ENCODE measurements at places on chromosomes 11 and 22.

- DNase-seq = no peak
These were observed 11.9 kb downstream of the RBFOX2 start for GRCh38 chr22:36016684-36017083.

GRCh38 chr11:83613767-83614121 lies 327.6 kb upstream of the CCDC90B start:
- DNase-seq = no peak

- DNase-seq = no peak
These were observed 18.0 kb upstream of the CHST1 start for GRCh38 chr11:45683271-45684058.

DNA sequence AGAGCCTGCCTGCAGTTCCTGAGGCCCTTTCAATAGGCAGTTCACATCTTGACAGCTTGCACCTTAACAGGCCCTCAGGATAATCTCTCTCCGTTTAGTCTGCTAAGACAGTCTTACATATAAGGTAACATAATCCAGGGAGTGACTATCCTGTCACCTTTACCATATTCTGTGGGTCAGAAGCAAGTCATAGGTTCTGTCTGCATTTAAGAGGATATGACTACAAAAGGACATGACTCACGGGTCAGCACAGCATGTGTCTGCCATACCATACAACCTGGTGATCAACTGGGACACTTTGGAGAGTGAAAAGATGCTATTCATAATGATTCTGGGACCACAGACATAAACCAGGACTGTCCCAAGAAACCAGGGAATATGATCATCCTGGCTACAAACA lies 611.1 kb downstream of the SOX6 start:
- peak; percentile 47 for DNase-seq

DNA sequence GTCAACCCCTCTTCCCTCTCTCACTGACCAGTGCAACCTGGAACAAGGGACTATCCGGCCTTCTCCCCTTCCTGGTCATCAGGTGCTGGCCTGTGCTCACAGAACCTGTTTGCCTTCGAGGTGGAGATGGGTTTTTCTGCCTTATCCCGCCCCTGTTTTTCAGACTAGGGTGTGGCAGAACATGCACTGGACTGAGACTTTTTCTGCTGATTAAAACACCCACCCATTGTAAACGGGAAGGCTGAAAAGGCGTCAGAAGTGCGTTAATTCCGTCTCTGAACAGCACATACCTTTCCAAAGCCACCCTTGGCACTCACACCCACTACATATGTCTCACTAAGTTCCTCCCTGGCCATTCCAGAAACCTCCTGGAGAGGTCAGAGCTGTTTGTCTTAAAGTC lies 4.4 kb upstream of the B3GNT6 start:
- no peak for DNase-seq

DNA sequence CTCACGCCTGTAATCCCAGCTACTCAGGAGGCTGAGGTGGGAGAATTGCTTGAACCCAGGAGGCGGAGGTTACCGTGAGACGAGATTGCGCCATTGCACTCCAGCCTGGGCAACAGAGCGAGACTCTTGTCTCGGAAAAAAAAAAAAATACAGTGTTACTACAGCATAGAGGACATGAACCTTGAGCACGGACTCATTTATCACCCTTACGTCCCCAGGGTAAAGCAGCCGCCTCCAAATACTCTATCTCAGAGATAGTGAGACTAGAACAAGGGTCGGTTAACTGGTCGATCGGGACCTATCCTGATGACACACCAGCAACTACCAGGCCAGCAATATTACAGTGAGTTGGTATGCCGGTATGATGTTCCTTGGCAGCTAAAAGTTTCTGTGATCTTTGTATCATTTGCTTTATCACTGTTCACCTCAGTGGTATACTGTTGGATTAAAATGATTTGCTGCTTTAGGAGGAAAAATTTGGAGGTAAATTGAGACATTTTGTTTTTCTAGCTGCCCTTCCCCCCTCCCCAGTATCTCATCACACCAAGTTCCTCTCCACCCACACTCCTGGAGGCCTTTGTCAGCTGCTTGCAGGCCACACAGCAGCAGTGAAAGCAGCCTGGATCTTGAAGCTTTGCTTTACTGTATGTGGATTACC lies 7.0 kb upstream of the SIDT2 start:
- peak; percentile 18 for DNase-seq

- no peak for DNase-seq
These were observed 27.5 kb upstream of the OR10G7 start for GRCh38 chr11:124068601-124069110.
